ENCODE measurements at places on chromosomes 7 and 10.

- no peak for DNase-seq
Observed at GRCh38 chr10:9198611-9199010, 1144.1 kb downstream of the GATA3 start.

- no peak for DNase-seq
Observed at GRCh38 chr7:142808461-142808801, 37.7 kb downstream of the PRSS2 start.

GRCh38 chr7:41880107-41880506, 177.2 kb upstream of the INHBA start:
- DNase-seq, result no peak

GRCh38 chr10:128608791-128609190, 482.6 kb upstream of the MKI67 start:
- no peak for DNase-seq

GRCh38 chr7:68840991-68841390, 757.3 kb upstream of the AUTS2 start:
- DNase-seq, result no peak

DNA sequence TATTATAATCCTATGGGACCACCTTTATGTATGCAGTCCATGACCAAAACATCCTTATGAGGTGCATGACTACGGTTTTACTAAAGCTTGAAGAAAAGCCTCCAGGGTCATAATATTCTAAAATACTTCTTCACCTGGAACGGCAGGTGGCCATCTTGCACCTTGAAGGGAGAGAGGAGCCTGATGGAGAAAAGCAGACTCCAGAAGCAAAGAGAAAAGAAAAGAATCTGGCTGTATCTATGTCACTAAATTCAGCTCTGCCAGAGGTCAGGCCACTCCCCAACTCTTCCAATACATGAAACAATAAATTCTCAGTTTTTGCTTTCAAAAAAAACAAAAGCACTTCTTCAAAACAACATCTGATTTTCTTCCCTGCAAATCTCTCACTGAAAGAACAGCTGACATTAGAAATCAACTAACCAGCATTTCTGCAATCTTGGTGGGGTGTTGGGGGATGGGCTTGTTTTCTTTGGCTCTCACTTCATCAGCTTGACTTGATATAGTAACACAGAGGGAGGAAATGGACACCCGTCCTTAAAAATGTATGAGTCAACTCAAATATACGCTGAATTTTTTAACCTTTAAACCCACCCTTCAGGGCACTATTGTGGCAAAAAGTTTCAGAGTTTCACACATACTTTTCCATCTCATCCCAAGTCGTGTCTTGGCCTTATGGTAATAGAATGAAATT, 21.7 kb downstream of the HIBADH start:
- no peak for DNase-seq

DNA sequence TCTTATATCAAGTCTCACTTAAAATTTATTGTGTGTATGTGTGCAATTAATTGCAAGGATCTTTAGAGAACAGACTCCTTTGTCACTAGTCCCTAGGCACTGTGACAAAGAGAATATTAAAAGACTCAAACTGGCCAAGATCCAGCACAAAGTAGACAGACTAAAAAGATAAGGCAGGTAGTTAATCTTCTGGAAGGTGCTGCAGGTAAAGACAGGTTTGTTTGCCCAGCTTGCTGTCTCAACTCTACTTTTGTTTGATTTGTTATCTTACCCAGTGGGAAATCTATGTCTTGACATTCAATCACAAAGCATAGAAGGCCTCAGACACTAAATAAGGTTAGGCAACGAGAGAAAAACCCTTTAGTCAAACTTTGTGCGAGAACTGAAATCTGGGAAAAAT, 807.9 kb upstream of the LRRN3 start:
- DNase-seq, result no peak

GRCh38 chr7:117271566-117271965, 51.3 kb downstream of the WNT2 start:
- DNase-seq, result no peak

DNA sequence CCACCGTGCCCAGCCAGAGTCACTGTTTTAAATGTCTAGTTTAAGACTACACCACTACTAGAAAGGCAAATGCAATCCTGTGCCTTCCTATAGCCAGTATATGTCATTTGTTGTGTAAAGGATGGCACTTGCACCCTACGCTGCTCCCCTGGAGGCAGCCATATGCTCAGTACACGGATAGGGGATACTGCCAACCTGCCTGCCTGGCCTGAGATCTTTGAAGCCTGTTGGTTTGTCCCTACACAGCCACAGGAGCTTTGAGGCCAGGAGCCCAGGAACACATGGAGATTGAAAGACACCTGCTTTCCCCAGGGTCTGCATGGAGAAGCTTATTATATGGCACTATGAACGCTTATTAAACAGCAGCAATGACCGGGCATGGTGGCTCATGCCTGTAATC, 2.3 kb upstream of the SCRN1 start:
- no peak for DNase-seq

DNA sequence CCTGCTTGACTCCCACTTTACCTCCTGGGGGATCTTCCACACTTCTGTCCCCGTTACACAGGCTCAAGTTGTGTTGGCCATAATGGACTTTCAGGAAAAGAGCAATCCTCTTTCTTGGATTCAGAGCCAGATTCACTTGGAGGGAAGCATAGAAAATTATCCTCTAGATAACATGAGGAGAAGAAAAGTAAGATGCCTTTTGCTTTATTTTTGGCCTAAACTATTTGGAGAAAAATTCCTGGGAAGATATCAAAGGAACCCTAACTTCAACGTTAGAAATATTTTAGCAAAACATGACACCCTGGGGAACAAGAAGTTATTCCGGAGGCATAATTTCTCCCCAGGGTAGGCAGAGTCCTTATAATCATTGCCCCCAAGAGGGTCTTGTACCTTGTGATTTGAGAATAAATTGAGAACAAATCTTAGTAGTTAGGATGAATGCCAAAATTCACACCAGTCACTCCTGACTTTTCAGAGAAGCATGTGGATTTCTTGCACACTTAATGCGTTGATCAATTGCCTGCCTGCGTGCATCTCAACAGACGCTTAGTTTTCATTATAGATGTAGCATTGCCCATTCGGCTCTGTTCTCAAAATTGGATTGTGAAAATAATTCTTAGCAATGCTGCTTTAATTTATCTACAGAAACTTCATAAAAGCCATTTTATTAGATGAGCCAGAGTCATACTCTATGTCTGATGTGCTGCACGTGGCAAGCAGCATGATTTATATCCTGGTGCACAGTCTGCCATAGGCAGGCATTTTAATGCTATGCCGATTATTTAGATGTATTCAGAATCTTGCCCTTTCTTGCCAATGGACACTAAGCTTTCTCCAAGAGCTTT, 224.4 kb downstream of the C7orf25 start:
- DNase-seq, result no peak

DNA sequence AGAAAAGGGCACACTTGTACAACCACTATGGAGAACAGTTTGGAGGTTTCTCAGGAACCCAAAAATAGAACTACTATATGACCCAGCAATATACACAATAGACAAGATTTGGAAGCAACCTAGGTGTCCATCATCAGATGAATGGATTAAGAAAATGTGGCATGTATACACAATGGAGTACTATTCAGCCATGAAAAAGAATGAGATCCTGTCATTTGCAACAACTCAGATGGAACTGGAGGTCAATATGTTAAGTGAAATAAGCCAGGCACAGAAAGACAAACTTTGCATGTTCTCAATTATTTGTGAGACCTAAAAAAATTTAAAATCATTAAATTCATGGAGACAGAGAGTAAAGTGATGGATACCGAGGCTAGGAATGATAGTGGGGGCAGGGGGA, 118.8 kb downstream of the ZNF467 start:
- no peak for DNase-seq

GRCh38 chr7:157984423-157985163, 603.0 kb downstream of the PTPRN2 start:
- DNase-seq, result no peak

DNA sequence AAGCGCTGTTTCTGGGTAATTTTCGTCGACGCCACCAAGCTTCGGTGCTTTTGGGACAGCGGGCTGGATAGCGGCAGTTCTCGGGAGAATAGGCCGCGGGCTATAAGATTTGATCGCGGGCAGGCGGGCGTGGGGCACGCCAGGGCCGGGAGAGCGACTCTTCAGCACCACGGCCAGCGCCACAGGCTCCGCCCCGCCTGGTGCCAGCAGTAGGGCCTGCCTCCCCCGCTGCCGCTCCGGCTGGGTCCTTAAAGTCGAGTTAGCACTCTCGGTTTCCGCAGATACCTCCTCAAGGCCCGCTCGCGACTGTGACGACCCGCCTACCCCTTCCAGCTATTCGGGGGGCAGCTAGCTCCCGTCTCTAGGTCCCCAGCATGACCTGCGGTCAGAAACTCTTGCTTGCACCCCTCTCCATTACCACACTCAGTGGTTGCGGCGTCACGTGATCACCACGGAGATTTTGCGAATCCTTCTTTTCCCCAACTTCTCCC, 9.4 kb downstream of the NXPH1 start:
- DNase-seq, result peak; percentile 59

- no peak for DNase-seq
Observed at GRCh38 chr7:130491841-130492522, at the start of gene MEST. TSS of gene MEST (plus strand) at chr7:130492085. CDS start at chr7:130492314, 229 bp downstream.

DNA sequence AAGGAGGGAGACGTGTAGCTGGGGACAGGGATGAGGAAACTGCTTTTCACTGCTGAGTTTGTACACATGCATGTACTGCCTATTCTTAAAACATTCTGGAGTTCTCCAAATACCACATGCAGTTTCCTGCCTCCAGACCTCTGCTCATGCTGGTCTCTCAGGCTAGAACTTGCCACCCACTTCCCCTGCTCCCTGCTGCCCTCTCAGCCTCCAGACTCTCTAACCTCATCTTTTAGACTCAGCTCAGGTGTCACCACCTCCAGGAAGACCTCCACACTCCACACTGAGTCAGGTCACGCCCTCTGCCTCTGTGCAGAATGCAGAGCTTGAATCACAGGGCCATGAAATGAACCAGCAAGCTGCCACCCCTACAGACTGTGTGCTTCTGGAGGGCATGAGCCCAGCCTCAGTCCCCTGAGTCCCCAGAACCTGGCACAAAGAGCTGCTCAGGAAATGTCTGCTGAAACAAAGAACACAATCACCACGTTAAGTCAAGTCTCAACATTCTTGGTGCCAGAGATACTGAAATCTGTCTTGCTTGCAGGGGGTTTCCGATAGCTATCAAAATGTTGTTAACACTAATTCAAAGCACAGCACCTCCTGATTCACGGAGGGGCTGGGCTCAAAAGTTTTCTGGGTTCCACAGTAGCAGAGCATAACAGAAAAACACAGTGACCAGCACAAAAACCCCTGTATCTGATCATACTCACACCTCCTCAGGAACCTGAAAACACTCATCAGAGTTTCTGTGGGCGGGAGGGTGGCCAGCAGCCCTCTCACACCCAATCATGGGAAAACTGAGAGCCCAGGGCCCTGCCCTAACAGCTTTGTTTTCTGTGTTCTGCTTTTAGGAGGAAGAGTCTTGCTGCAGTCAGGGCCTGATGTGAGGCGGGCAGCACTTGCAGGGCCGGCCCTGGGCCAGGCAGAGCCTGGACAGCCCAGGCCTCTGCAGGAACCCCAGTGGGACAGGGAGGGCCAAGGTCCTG, 21.1 kb downstream of the FAM53B start:
- peak; percentile 59 for DNase-seq

DNA sequence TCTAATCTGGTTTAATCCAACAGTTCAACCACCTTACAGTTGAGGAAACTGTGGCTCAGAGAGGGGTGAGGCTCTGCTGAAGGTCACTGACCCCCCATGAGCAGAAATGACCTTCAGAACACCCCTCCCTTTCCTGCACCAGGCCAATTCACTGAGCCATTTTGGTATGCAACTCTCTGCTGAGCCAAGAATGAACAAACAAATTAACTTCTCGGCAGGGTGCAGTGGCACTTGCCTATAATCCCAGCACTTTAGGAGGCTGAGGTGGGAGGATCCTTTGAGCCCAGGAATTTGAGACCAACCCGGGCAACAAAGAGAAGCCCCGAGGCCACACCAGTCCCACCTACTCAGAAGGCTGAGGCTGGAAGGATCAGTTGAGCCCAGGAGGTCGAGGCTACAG, 29.8 kb downstream of the PDGFA start:
- DNase-seq, result no peak

- no peak for DNase-seq
Observed at GRCh38 chr7:104299323-104299722, 29.1 kb upstream of the LHFPL3 start.

DNA sequence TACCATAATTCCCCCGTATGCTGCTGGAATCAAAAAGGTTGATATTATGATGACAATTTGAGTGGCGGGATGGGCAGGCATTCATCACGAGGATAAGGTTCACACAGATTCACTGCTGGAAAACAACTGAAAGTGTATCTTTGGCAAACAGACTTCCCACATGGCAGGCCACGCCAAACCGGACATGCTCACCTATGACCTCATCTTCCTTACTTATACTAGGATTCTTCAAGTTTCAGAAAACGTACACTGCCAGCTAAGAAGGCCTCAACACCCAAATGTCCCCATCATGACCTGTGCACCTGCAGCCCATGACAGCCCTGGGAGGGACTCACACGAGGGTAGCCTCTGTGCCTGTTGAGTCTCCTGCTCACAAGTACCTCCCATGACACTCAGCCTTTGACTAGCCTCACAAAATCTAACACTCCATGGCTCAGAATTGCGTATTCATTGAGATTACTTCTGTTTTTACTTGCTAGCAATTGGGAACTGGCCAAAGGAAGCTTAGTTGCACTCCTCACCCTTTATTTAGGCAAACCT, 259.0 kb upstream of the GHITM start:
- DNase-seq, result no peak

DNA sequence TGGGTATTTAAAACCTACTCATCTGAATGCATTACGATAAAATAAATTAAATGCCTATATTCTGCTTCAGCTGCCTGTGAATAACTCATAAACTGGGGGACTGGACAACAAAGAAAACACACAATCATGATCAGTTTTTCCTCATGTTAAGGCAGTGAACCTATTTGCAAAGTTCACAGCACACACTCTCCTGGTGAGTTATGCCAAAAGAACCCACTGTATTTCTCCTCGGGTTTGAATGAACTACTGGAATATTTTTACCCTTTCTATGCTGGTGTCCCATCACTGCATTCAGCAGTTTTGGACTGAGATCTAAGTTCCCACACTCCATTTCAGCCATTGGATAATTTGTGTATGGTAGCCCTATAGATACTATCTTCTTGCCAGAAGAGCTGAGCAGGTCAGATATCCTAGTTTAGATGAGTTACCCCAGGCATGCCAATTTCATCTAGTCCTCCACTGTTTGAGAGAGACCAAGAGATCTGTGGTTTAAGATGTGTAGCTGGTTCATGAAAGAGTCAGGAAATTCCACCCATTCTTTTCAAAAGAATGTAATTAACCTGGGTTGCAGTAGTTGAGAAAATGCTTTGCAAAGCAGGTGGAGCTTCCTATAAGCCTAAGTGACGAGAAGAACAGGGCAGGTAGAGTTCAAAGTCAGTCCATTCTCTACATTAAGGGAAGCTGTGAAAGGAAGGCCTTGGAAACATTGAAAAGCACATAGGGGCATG, 101.7 kb downstream of the PLXDC2 start:
- no peak for DNase-seq

DNA sequence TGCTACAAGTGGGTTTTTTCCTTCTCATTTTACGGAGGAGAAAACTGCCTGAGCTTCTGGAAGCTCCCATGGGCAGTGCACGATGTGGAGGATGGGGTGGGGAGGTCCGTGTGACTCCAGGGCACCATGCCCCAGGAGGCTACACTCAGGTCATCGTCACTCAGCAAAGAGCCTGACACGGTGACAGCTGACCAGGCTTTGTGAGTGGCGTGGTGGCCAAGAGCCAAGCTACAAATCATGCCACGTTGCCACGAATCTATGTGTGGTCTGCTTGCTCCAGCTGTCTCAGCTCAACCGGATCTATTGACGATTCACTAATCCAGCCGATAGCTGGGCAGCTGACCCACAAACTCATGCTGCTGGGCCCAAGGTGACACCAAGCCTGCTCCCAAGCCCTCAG, 27.6 kb upstream of the C10orf71 start:
- no peak for DNase-seq
